ENCODE measurements at places on chromosomes 1 and 21. TPM values are rescaled to one million over a fixed set of nuclear protein-coding genes. Genes with fewer than 3 reads are reported as not detected.

- no peaks in the 10 kb centered on the region for H3K27me3 ChIP-seq
- DNase-seq, result no peak
- peaks cover 2% of the 10 kb centered on the region for H3K36me3 ChIP-seq
- H3K4me3 ChIP-seq, result no peak overlapping the region
- H3K4me1 ChIP-seq, result peaks cover 33% of the 10 kb centered on the region
Measured at GRCh38 chr1:96978444-96978843, 256.9 kb downstream of the PTBP2 start.

GRCh38 chr1:162774007-162774406 is 16.5 kb upstream of the HSD17B7 start:
- H3K4me1 ChIP-seq, result peaks cover 6% of the 10 kb centered on the region
- H3K36me3 ChIP-seq, result peaks cover 55% of the 10 kb centered on the region
- no peak overlapping the region for H3K4me3 ChIP-seq
- H3K27ac ChIP-seq, result no peak overlapping the region
- H3K27me3 ChIP-seq, result no peaks in the 10 kb centered on the region
- no peak for DNase-seq

DNA sequence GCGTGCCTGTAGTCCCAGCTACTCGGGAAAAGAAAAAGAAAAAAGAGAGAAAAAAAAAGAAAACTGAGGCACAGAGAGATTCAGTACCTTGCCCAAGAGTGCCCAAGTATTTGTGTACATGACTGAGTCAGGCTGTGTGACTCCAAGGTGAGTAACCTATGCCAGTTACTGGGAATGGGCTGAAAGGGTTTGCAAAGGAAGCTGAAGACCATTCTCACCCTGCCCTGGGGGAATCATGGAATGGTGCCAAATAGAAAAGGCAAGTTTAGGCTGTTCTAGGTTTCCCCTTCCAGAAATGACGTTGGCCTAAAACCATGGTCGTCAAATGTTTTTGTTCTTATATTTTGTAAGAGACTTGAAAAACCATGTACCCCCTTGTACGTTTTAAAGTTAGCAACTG is 37.9 kb upstream of the LRIG2 start:
- no peak for DNase-seq
- no peaks in the 10 kb centered on the region for H3K4me1 ChIP-seq

- peaks cover 53% of the 10 kb centered on the region for H3K4me1 ChIP-seq
- peak overlapping the region; percentile 91 for H3K27ac ChIP-seq
- no peaks in the 10 kb centered on the region for H3K36me3 ChIP-seq
- H3K27me3 ChIP-seq, result no peaks in the 10 kb centered on the region
- H3K4me3 ChIP-seq, result no peak overlapping the region
Measured at GRCh38 chr1:2209400-2210083, 15.0 kb upstream of the FAAP20 start.

GRCh38 chr1:206656936-206657335 is 21.6 kb downstream of the DYRK3 start:
- peaks cover 20% of the 10 kb centered on the region for H3K27me3 ChIP-seq
- no peaks in the 10 kb centered on the region for H3K36me3 ChIP-seq
- peaks cover 28% of the 10 kb centered on the region for H3K4me1 ChIP-seq

The MMP23B gene
- 71.4 TPM for total RNA-seq

The CTSE gene
- total RNA-seq, result not detected

Measured in chondrocyte (in vitro differentiated cells).